Stimulated activated CD8-positive, alpha-beta memory T cell treated with anti-CD3 and anti-CD28 coated beads, Interleukin-12 subunit alpha, Interleukin-12 subunit beta, amount 100 ng/mL, for 1 hour (primary cell): ENCODE measurements at places on chromosomes 7 and 10.

GRCh38 chr10:60853107-60853506 is 74.8 kb downstream of the CDK1 start:
- no peak for DNase-seq

DNA sequence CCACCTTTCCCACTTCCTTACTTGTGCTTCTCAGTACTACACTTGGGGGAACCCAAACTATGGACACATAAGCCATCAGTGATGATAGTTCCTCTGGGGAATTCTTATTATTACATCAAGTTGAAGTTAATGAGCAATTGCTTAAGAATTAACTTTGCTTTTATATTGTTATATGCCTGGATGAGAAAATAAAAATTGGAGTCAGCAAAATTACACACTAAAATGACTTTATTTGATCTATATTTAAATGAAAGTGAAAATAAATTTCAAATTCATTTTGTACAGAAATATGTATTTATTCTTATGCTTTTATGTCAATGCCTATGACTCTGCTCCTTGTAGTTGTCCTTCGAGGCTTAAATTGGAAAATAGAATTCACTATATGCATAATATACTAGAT is 149.4 kb upstream of the KCND2 start:
- DNase-seq = no peak

DNA sequence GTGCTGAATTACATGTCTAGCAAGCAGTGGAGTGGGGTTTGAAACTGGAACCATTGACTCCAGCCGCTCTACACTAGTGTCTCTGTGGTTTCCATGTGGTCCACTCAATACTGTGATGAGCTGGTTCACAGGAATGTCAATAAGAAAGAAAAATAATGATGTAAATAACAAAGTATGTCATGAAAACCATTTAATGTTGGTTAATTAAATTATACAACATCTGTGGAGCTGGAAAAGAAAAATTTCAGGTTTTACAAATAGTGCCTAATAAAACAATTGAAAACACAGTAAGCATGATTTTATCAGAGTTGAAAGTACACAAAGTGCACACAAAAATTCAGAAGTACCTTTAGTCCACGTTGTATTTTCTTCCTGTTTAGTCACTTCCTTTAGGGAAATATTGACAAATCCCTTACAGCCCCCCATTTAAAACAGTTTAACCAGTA is 28.7 kb upstream of the NAMPT start:
- no peak for DNase-seq

- DNase-seq = no peak
Observed at GRCh38 chr10:114749014-114749413, 72.6 kb upstream of the FHIP2A start.

GRCh38 chr10:86402283-86402941 is 35.8 kb upstream of the GRID1 start:
- DNase-seq = no peak

DNA sequence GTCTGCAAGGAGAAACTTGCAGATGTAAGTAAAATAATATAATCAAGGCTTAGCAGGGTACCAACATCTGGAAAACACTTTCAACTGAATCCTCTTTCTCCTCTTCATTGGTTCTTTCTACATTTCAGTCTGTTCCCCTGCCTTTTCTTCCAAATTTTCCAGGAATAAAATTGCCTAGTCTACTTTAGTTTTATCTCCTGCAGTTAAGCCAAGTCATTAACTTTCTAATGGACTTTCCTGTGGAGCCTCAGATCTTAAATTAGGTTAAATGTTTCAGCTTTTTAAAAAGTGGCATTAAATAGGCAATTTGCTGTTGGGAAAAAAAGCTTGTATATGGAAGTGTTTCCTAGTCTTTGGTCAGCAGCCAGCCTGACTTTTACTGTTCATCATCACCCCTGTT is 70.8 kb downstream of the EEPD1 start:
- no peak for DNase-seq

- DNase-seq = no peak
Observed at GRCh38 chr10:68721673-68722335, 765 bp downstream of the CCAR1 start.

- DNase-seq = no peak
Observed at GRCh38 chr7:22759721-22760120, 32.7 kb downstream of the IL6 start.

DNA sequence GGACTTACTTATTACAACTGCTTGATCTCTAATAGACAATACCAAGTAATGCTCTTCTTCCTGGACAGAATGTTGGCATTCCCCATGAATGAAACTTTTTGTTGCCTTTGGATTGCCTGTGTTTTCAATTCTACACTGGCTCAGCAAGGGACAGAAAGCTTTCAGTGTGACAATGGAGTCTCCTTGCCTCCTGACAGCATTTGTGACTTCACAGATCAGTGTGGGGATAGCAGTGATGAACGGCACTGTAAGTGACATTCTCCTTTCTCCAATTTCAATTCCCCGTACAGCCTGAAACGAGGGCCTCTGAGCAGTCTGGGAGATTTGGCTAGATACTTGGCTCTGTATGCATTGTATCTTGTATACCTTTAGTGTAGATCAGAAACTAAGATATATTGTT is 290 bp downstream of the MALRD1 start:
- no peak for DNase-seq

- DNase-seq = no peak
Observed at GRCh38 chr10:88805361-88805760, 2.8 kb downstream of the LIPM start.

- no peak for DNase-seq
Observed at GRCh38 chr7:104983076-104983577, 30.9 kb upstream of the KMT2E start.

DNA sequence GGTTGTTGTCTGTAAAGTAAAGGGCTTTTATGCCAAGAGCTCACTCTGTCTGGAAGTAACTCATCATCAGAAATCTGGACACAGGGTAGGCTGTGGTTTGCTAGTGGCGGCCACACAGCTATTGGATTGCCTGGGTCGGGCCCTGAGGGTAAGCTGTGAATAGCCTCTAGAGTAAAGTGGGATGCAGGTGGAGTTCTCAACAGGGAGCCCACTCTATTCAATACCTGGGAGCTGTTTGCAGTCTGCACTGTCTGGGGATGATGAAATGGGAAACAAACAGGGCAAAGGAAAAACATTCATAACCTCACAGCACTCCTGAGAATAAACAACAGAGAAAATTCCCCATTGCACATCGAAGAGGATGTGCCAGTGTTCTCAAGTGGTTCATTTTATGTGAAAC is 582.6 kb downstream of the CALN1 start:
- DNase-seq = no peak

GRCh38 chr7:30618961-30619360 is 24.3 kb downstream of the GARS1 start:
- DNase-seq = no peak

GRCh38 chr10:92045641-92046106 is 122.1 kb downstream of the BTAF1 start:
- no peak for DNase-seq

DNA sequence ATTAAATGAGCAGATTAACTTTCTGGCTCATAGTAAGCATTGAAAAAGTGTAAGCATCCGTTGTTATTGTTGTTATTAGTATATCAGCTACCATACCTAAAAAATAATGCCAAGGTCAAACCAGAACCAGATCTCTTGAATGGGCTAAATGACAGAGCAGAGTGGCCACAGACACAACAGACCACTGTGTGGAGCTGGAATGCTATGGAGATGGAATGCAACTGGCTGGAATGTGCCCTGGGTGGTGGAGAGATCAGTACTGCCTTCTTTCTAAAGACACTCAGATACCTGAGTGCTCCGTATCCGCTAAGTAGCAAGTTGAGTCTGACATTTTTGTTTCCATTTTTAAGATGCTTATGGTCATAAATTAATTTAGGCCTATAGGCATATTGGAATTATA is 20.5 kb upstream of the DNAJB12 start:
- no peak for DNase-seq

- DNase-seq = no peak
Observed at GRCh38 chr7:18873734-18874336, 243.6 kb downstream of the TWIST1 start.

GRCh38 chr10:8566737-8567136 is 512.2 kb downstream of the GATA3 start:
- no peak for DNase-seq

DNA sequence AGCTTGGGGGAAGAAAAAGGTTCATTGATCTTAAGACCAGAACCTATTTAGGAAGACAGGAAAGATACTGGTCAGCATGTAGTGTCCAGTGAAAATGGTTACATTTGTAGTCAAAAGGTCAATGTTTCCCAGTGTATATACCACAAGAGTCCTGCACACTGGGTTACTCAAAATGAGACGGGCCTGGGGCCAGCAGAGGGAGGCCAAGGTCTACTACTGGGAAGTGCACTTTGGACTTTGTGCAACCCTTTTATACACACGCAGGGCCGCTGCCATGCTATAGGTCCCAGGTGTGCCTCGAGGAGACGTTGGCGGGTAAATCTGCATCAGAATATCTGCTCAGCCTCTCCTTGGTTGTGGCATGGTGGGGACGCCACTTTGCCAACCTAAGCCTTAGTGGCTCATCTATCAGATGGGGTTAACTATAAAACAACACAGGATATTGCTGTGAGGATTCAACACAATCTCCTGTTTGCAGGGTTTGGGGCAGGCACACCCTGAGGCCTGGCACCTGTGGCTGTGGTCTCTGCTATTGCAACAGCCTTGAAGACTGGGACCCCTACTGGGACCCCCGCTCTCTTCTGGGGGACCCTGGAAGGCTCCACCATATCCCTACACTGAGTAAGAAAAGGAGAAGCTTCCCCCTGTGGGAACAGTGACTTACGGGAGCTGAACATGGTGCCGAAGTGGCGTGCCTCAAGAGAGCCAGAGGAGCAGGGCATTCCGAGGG is 19.7 kb downstream of the CLRN3 start:
- DNase-seq = no peak

GRCh38 chr10:122749886-122750285 is 50.2 kb upstream of the C10orf120 start:
- no peak for DNase-seq

GRCh38 chr10:52756966-52757365 is 15.6 kb downstream of the MBL2 start:
- no peak for DNase-seq

DNA sequence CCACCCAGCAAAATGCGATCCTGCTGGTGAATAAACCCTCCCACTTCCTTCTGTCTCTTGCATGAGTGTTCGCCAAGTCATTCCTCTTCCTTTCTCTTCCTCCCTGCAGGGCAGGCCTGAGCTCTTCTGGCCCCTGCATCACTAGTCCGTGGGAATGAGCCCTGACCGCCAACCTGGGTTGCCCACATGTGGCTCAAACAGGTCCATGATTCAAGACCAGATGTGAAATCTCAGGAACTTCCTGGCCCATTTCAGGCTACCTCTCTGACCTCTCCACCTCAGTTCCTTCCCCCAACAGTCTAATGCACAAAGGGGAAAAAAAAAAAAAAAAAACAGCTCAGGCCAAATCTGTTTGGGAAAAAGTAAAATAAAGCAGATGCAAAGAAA is 5.4 kb upstream of the YWHAG start:
- no peak for DNase-seq

DNA sequence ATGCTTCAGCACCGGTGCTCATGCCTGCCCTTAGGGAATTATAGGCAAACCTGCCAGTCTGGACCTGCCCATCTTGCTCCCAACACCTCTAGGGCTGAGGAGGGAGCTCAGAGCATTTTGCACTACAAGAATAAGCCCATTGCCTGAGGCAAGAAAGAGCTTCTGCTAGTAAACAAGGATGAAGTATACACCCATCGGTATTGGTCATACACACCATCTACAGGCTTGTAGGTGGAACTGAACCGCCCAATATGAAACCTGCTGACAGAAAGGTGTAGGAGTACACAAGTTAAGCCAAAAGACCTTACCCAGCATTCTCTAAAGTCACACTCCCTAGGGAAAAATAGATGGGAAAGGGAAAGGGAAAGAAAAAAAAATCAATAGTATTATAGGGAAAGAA is 957.0 kb upstream of the LRRTM3 start:
- no peak for DNase-seq

DNA sequence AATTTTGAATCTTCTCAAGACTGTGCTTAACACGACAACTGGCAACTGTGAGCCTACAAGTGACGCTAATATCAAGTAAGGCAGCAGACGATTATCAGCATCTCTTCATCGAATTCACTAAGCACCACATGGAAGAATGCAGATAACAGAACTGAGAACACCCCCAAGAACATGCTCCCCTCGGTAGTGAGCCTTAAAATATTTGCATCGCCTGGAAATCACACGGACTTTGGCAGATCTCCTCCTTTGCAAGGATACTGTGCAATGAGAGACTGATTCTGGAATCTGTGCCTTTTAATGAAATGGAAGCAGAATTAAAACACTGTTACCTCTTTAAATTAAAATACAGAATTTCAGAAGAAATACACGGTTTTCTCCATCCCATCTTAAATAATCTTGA is 38.2 kb upstream of the NEBL start:
- no peak for DNase-seq
